Hematopoietic multipotent progenitor cell treated with erythropoietin and hydrocortisone succinate and interleukin-3 and kit ligand, for 8 days (in vitro differentiated cells): ENCODE measurements at places on chromosomes 16 and 17.

- peak; percentile 47 for DNase-seq
These were observed 6.1 kb upstream of the SPN start for GRCh38 chr16:29656688-29657523.

- DNase-seq, result peak; percentile 73
These were observed 8.1 kb downstream of the AMZ2 start for GRCh38 chr17:68255731-68256538.

DNA sequence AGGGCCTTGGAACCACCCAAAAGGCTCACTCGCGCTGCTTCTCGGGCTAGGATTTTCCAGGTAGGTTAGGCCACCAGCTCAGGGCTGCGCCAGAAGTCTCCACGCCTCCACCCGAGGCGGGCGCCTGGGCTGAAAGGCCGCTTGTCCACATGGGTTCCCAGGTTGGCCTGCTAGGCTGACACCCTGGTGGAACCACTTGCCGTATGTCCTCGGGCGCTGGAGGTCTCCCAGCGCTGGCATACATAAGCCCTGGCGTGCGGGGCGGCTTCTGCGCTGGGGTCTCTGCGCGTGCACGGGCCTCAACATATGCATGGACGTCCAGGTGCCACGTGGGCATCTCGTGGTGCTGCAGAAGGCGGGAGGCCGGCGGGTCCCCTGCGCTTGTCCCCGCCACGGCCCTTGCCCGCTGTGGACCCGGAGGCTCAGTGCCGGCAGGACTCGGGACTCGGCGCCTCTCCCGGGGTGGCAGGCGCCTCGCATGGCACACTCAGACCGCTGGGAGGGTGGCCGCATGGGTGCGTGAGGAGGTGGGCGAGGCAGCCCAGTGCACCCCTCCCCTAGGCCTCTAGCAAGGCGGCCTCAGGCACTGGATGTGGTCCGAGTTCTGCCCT lies 47.2 kb upstream of the ZNF629 start:
- no peak for DNase-seq

- DNase-seq, result no peak
These were observed 99.5 kb downstream of the SYCE1L start for GRCh38 chr16:77298418-77299360.

DNA sequence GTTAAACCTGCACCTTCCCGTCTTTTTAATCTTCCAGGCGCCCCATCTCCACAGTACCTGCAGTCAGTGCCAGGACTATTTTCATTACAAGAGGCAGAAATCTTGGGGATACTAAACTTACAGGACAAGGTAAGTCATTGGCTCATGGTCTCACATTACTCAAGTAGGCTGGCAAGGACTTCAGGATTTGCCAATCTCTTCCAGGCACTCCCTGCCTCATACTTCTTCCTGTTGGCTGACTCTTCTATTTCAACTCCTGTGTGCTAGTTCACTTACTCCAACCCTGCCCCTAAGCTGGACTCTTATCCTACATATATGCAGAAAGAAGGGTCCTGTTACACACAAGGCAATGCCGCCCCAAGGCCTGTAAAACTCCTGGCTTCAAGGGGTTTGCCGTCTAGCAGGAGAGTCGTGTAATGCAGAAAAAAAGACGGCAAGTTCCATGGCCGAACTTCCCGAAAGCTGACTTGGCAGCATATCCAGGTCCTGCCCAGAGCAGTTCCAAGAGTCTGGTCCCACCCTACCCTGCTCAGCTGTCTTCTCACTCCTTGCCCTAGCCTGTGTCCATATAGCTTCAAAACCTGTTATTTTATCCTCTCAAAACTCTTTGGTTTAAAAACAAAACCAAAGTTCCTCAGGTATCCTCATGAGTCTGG lies 14.8 kb downstream of the ERN1 start:
- DNase-seq, result no peak

DNA sequence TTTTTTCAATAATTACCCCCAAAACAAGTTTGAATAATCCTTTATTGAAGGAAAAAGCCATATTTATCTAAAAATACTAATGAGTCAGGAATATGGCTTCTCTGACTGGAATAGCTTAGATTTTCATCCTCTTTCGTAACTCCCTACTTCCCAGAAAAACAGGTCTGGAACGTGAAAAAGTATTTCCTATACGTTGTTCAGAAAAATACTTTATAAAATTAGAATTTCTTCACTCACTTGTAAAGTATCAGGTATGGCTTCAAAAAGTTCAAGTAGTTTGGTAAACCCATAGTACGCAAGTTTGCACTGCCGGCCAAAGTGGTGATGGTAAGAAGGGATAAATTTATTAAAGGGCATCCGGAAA lies 33.7 kb downstream of the MARF1 start:
- DNase-seq, result no peak

- DNase-seq, result no peak
These were observed 4.4 kb upstream of the HOXB5 start for GRCh38 chr17:48597778-48598631.
